HCT116 (cell line): ENCODE measurements at places on chromosomes 6 and 20.

- no peak for DNase-seq
- no peaks in the 10 kb centered on the region for H3K27me3 ChIP-seq
- no peak overlapping the region for H3K27ac ChIP-seq
- H3K36me3 ChIP-seq: no peaks in the 10 kb centered on the region
- H3K4me1 ChIP-seq: peaks cover 7% of the 10 kb centered on the region
These were observed 15.9 kb upstream of the PTGIS start for GRCh38 chr20:49583669-49584417.

DNA sequence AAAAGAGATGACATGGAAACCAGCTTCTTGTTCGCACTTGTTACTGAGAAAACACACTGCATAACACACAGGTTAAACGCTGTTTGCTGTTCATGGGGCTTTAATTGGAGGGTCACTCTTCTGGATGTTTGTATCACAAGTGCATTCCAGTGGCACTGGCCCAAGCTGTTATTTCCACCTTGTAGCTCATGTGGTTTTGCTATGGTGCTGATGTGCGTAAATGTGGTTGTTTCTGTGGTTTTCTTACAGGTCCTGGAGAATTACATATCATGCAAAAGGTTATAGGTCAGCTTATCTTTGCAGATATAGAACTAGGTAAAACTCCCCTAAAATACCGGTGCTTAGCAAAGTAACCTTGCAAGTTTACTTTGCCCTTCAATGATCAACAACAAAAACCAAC, 89.3 kb upstream of the AHI1 start:
- H3K4me1 ChIP-seq: no peaks in the 10 kb centered on the region
- DNase-seq: no peak
- H3K27ac ChIP-seq: no peak overlapping the region
- H3K27me3 ChIP-seq: no peaks in the 10 kb centered on the region
- H3K36me3 ChIP-seq: no peaks in the 10 kb centered on the region

- peaks cover 50% of the 10 kb centered on the region for H3K36me3 ChIP-seq
- H3K4me3 ChIP-seq: no peak overlapping the region
- no peaks in the 10 kb centered on the region for H3K27me3 ChIP-seq
These were observed 10.9 kb downstream of the TBP start for GRCh38 chr6:170564936-170565530.

DNA sequence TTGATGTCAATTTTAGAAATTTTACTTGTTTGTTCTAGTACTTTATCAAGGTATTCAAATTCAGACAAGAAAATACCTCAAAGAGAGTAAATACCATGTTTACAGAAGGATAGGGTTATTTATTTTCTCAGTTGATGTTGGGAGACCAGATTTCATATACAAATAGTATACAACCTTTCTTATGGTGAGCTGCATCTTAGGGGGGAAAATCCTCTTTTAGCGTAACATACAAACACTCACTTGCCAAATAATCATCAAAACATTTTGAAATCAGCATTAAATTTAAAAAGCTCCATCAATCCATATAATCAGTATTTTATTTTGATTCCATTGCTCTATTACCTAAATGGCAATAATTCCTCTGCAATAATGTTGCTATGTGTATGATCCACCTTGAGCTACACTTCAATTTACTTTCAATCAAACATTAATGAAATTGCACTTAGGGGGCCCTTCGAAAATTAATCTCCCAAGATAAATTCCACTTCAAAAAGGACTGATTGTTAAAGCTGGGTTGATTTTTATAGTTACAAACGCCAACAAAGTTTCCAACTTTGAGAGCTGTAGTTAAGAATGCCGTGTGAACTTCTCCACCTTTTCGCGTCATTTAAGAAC, 2.2 kb downstream of the NKX2-4 start:
- no peak overlapping the region for H3K4me3 ChIP-seq
- H3K4me1 ChIP-seq: no peaks in the 10 kb centered on the region
- no peak for DNase-seq
- no peak overlapping the region for H3K27ac ChIP-seq

- no peak overlapping the region for H3K4me3 ChIP-seq
- DNase-seq: no peak
- no peak overlapping the region for H3K27ac ChIP-seq
- no peaks in the 10 kb centered on the region for H3K36me3 ChIP-seq
These were observed 121.0 kb downstream of the TRDN start for GRCh38 chr6:123515715-123516114.

GRCh38 chr6:101422251-101422650, 28.7 kb downstream of the GRIK2 start:
- H3K4me1 ChIP-seq: no peaks in the 10 kb centered on the region
- DNase-seq: no peak
- H3K4me3 ChIP-seq: no peak overlapping the region
- no peaks in the 10 kb centered on the region for H3K27me3 ChIP-seq

GRCh38 chr20:4329232-4329631, 313.9 kb upstream of the RNF24 start:
- no peak overlapping the region for H3K4me3 ChIP-seq
- no peak overlapping the region for H3K27ac ChIP-seq
- no peaks in the 10 kb centered on the region for H3K36me3 ChIP-seq
- DNase-seq: no peak
- no peaks in the 10 kb centered on the region for H3K27me3 ChIP-seq

- H3K27me3 ChIP-seq: 0 out of 2 replicates have a peak, but pooled peaks cover 5% of the 10 kb centered on the region
- H3K4me3 ChIP-seq: no peak overlapping the region
- no peaks in the 10 kb centered on the region for H3K4me1 ChIP-seq
- no peak for DNase-seq
- H3K36me3 ChIP-seq: no peaks in the 10 kb centered on the region
- no peak overlapping the region for H3K27ac ChIP-seq
These were observed 180.3 kb downstream of the CDH26 start for GRCh38 chr20:60138256-60139220.

DNA sequence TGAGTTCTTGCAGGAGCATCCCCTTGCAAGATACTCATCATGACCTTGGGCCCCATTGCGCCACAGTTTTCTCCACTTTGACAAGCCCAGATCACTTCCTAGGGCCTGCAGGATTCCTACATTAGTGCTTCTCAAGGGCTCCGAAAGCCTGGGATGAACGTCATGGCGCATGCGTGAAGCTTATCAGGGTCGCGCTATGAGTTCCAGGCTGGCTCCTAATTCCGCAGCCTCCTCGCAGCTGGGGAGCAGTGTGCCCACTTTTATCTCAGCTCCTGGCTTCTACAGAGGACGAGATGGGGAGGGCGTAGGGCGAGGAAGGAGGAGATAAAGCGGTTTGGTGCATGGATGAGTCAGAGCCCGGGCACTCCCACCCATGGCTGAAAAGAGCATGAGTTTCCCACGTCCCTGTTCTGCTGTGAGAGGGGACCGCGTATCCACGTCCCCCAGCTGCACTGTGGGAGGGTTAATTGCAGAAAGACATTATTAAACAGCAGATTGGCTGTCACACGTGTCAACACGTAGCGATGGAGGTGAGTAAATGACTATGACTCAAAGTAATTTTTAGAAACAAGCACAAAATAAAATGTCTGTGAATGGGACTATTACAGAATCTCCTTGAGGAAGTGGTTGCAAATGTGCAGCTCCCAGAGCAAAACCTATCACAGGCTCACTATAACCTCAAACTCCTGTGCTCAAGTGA, 72.9 kb upstream of the DSP start:
- no peaks in the 10 kb centered on the region for H3K36me3 ChIP-seq
- no peak overlapping the region for H3K27ac ChIP-seq
- peak; percentile 18 for DNase-seq
- peaks cover 28% of the 10 kb centered on the region for H3K4me1 ChIP-seq
- no peaks in the 10 kb centered on the region for H3K27me3 ChIP-seq

GRCh38 chr6:127567476-127567875, 9.5 kb upstream of the C6orf58 start:
- no peaks in the 10 kb centered on the region for H3K4me1 ChIP-seq
- H3K27me3 ChIP-seq: no peaks in the 10 kb centered on the region
- no peak overlapping the region for H3K4me3 ChIP-seq
- H3K36me3 ChIP-seq: no peaks in the 10 kb centered on the region
- DNase-seq: no peak

GRCh38 chr6:44531442-44532015, 144.0 kb downstream of the CDC5L start:
- H3K4me3 ChIP-seq: no peak overlapping the region
- no peak for DNase-seq
- H3K27me3 ChIP-seq: no peaks in the 10 kb centered on the region
- no peak overlapping the region for H3K27ac ChIP-seq

DNA sequence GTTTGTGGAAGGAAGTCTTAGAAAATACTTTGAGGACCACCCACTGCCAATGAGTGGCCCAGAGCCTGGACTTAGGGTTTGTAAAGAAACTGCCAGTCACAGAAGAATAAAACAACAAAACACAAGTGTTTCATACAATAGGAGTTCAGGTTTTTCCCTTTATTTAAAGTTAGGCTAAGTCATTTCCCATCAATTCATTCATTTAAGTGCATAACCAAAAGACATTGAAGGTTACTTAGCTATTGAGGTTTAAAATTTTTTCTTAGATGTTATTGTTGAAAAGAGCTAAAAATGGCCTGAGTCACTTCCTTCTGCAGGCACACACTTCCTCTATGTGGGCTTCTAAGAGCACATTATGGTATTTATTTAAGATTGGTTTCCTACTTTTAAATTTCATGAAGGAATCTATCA, 54.2 kb downstream of the ARMC2 start:
- no peak for DNase-seq
- no peaks in the 10 kb centered on the region for H3K36me3 ChIP-seq
- H3K4me1 ChIP-seq: peaks cover 2% of the 10 kb centered on the region

- H3K4me1 ChIP-seq: no peaks in the 10 kb centered on the region
- no peak overlapping the region for H3K27ac ChIP-seq
- H3K27me3 ChIP-seq: peaks cover 28% of the 10 kb centered on the region; the same call in 1 of the 2 replicates
- no peak for DNase-seq
- H3K4me3 ChIP-seq: no peak overlapping the region
These were observed 56.1 kb upstream of the CST7 start for GRCh38 chr20:24892931-24893330.

DNA sequence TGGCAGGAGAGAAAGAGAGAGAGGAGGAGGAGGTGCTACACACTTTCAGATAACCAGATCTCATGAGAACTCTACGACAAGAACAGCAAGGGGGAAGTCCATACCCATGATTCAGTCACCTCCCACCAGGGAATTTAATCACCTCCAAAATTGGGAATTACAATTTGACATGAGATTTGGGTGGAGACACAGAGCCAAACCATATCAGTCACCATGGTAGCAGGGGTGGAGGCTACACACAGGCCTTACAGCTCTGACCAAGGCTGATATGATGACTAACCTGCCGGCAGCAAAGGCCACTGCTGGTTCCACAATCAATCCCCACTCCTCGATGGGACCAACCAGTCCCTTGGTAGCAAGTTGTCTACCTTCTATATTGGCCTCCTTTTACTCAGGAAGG, 13.6 kb upstream of the RBM24 start:
- H3K27ac ChIP-seq: no peak overlapping the region
- H3K27me3 ChIP-seq: no peaks in the 10 kb centered on the region

DNA sequence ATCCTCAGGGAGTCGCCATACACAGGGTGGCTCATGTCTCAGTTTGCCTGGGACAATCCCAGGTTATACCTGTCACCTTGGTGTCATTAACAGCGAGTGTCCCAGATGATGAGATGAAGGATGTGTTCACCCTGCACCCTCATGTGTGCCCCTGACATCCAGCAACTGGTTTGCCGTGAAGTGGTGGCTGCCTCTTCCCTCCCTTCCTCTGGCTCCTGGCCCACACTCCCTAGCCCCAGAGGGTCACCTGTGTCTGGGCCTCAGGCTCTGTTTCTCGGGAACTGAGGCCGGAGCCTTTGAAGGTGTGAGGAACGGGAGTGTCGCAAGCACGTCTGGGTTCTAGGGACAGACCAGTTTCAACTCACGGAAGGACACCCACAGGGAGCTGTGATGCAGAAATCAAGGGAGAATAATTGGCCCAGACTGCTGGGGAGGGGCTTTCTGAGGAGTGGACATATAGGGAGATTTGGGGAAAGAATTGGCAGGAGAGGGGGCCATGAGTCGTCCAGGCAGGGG, 35.8 kb upstream of the PHACTR3 start:
- peaks cover 11% of the 10 kb centered on the region; the same call in 1 of the 2 replicates for H3K27me3 ChIP-seq
- no peak overlapping the region for H3K4me3 ChIP-seq
- H3K27ac ChIP-seq: no peak overlapping the region
- no peaks in the 10 kb centered on the region for H3K36me3 ChIP-seq

DNA sequence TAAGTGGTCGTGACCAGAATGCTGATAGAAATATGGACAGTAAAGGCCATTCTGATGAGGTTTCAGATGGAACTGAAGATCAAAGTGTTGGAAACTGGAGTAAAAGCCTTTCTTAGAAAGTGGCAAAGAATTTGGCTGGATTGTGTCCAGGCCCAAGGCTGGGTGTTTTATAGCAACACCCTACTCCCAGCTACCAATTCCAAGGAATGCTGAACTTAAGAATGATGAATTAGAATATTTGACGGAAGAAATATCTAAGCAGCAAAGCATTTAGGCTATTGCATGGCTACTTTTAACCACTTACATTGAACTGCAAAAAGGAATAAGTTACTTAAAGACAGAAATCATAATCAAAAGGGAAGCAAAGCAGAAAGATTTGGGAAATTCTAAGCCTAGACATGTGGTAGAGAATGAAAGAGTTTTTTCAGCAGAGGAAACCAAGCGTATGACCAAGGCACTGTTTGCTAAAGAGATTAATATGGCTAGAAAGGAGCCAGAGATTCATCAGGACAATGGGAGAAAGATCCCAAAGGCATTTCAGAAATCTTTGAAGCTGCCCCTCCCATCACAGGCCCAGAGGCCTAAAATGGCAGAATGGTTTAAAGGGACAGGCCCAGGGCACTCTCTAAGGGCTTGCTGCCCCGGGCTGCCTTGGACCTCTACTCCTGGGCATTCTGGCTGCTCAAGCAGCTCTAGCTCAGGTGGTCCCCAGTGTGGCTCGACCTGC, 25.8 kb downstream of the SDHAF4 start:
- no peak overlapping the region for H3K27ac ChIP-seq
- H3K4me3 ChIP-seq: no peak overlapping the region
- H3K36me3 ChIP-seq: no peaks in the 10 kb centered on the region
- H3K27me3 ChIP-seq: no peaks in the 10 kb centered on the region
- DNase-seq: no peak

DNA sequence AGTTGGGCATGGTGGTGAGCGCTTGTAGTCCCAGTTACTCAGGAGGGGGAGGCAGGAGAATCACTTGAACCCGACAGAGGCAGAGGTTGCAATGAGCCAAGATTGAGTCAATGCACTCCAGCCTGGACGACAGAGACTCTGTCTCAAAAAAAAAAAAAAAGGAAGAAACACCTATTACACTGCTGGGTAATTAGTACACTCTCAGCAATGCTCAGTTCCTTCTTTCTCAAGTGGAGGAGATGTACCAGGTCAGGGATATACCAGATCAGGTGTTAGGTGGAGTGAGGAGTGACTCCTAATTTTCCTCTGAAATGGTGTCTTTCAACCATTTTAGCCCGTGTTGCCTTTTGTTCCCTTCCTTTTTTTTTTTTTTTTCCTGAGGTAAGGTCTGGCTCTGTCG, 30.0 kb upstream of the UBR2 start:
- H3K36me3 ChIP-seq: no peaks in the 10 kb centered on the region
- no peaks in the 10 kb centered on the region for H3K4me1 ChIP-seq
- DNase-seq: no peak
- H3K4me3 ChIP-seq: no peak overlapping the region
- H3K27me3 ChIP-seq: no peaks in the 10 kb centered on the region
